BJ (cell line): ENCODE measurements at places on chromosomes 4 and X.
A peak's percentile ranks its signal among the peaks of the same experiment; 100 is the strongest.

- DNase-seq: no peak
Measured at GRCh38 chr4:152028131-152028530, 267.3 kb upstream of the GATB start.

DNA sequence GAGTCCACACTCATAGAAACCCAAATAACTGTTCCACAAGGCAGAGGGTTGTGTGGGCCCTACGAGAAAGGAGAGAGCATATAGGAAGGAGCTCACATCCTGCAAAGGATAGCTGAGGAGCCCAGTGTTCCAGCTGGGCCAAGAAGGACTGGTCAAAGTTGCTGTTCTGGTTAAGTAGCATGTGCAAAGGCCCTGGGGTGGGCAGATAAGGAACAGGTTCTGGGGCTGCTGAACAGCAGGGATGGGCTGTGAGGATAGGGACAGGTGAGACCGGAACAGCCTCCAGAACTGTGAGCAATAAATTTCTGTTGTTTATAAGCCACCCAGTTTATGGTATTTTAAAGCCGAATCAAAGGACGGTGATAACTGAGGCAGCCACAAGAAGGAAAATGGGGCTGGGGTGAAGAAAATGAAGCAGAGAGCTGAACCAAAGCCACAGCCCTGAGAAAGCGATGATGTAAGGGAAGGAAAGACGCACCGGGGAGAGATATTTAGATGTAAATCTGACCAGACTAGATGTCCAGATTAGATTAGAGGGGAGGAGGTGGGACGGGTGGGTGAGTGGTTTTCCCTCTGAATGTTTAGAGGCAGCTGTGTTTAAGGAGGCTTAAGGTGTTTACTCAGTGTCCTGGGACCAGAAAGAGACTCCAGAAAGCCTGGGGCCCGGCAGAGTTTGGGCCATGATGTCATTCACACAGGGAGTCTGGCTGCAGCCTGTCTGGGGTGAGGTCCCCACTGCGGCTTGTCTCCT, 180.8 kb upstream of the BCOR start:
- DNase-seq: no peak

- no peak for DNase-seq
Measured at GRCh38 chrX:19865567-19866363, 21.6 kb downstream of the SH3KBP1 start.

- no peak for DNase-seq
Measured at GRCh38 chrX:42028109-42028508, 104.8 kb upstream of the CASK start.

DNA sequence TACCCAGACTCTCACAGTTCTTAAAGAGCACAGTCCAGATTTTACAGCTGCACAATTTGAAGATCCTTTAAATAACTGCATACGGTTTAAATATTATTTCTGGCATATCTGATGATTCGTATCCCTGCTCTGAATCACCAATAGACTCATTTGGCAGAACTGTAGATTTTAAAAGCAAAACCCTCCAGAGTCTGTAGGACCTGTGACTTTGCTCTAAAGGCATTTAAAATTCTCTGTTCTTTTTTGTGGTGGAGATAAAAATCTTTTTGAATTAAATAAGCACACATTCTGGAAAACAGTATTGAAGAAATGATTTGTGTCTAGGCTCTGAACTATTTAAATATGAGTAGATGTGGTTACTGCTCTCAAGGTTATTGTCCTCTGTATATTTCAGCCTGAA, 246.2 kb upstream of the PITX2 start:
- peak; percentile 62 for DNase-seq

GRCh38 chr4:182716192-182716591, 201.0 kb downstream of the DCTD start:
- no peak for DNase-seq

DNA sequence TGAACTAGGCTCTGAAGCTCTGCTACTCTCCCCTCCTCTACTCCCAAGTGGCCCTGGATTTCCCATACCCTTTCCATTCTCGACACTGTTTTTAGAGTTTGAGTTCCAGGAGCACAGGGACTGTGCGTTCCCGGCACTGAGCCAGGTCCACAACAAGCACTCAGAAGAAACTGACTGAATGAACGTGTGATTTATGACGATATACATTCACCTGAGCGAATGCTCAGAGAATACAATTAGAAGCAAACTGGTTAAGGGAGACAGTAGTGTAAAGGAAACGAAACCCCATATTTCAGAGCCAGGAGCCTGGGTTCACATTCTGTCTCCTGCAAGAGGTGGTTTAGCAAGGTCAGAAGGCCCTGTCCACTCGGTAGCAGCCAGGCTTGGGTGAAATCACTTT, 1.4 kb upstream of the KIAA0232 start:
- no peak for DNase-seq
